ENCODE measurements at places on chromosomes 16 and 17.

DNA sequence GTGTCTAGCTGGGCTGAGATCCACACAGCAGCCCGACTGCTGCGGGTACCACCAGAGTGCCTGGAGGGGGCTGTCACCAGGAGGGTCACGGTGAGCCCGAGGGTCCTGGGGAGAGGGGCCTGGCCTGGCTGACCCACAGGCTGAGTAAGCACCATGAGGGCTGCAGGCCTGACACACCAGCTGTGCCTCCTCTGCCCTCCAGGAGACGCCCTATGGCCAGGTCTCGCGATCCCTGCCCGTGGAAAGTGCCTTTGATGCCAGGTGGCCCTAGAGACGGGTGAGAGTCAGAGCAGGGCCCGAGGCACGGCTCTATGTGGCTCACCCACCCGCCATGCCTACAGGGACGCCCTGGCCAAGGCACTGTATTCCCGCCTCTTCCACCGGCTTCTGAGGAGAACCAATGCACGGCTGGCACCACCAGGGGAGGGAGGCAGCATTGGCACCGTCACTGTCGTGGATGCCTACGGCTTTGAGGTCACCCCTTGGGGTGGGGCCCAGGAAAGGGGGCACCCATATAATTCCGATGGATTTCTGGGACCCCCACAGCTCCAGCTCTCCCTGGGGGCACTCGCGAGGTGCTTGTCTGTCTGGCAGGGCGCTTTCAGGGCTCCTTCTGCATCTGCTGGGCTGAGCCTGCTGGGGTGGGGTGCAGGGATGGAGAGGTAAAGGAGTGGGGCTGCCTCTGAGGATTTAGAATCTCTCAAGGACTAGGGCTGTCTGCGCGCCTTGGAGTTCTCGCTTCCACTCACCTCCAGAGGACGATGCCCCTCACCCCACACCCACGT lies 7.1 kb downstream of the MYO15B start:
- DNase-seq = no peak

DNA sequence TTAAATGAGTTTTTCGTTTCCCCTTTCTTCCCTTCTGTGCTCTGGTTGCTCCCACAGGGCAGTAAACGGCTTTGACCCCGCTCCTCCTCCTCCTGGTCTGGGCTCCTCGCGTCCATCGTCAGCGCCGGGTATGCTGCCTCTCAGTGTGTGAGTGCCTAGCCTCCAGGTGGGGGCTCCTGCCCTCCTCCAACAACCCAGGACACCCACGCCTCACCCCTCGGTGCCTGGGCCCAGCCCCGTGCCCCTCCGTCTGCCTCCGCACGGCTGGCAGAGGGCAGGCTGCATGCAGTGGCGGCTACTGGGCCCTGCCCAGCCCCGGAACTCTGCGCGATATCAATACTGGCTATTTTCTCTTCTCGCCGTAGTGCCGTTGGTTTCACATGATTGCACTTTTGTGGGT lies 31.2 kb downstream of the NDEL1 start:
- DNase-seq = no peak

DNA sequence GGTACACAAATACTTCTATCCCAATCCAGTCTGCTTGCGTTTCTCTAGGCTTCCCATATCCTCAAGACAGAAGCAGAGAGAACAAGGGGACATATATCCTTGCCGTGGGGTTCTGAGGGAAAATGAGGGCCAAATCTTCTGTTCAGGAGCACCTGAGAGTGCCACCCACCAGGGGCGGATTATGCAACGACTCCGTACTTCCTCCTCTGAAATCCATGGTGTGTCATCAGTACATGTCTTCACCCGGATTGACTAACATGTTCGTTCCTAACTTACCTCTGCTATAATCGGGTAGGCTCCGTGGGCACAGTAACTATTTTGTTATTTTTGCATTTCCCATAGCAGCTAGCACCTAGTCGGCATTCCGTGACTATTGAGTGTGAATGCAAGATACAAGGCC lies 7.8 kb upstream of the ZNF200 start:
- DNase-seq = no peak

DNA sequence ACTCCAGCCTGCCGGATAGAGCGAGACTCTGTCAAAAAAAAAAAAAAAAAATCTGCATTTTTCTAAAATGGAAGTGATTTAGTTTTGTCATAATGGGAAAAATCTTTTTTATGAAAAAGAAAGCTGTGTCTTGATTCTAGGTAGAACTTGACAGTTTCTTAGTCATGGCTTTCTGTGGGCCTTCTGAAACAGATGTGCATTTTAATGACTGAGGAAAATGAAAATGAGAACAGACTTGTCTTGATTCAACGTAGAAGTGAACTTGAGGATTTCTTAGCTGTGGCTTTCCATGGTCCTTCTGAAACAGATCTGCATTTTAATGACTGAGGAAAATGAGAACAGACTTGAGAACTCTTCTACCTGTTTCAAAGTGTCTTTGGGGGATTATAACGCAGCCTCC lies 171.7 kb downstream of the VPS53 start:
- DNase-seq = no peak

DNA sequence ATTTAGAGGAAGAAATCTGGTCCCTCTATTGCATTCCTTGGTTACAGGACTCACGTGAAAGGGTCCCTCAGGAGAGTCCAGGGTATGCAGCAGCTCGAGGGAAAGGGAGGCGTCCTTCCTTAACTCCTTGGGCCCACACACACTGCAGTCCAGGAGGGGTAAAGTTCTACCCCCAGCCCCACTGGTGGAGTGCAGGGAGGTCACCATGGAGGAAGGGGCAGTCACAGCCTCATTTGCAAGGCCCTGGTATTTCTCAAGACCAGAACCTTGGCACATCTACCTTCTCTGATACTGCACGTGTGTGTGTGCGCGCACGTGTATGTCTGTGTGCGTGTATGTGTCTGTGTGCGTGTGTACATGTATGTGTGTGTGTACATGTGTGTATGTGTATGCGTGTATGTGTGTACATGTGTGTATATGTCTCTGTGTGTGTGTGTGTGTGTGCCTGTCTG lies 11.1 kb downstream of the HIC1 start:
- DNase-seq = no peak

- DNase-seq = no peak
Measured at GRCh38 chr17:17507465-17508011, 11.3 kb upstream of the RASD1 start.

GRCh38 chr16:80500116-80500859 lies 40.5 kb upstream of the DYNLRB2 start:
- no peak for DNase-seq

GRCh38 chr16:2404099-2404498 lies 25.1 kb upstream of the CCNF start:
- no peak for DNase-seq

All from fibroblast of the aortic adventitia (primary cell).